ENCODE measurements at places on chromosomes 4 and X.

GRCh38 chrX:13270360-13270759, 49.5 kb downstream of the ATXN3L start:
- DNase-seq: no peak

GRCh38 chrX:94058728-94059382, 384.8 kb downstream of the FAM133A start:
- no peak for DNase-seq

DNA sequence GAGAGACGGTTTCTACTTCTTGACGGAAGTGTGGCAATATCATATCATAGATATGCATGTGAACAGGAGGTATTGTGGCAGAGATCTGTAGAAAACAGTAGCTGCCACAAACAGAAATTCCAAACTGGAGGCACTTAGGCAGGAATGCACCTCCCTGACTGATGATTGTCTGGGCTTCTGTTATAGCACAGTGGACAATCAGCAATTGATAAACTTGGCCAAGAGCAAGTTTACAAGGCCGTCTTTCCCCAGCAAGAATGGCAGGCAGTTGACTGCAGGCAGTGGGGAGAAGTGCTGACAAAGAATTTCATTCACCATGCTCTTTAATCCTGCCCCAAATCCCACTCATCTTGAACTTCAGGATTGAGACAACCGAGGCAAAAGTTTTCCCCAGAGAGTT, 114.4 kb upstream of the STOX2 start:
- no peak for DNase-seq

- peak; percentile 40 for DNase-seq
Measured at GRCh38 chr4:26238778-26239679, 81.8 kb upstream of the RBPJ start.

DNA sequence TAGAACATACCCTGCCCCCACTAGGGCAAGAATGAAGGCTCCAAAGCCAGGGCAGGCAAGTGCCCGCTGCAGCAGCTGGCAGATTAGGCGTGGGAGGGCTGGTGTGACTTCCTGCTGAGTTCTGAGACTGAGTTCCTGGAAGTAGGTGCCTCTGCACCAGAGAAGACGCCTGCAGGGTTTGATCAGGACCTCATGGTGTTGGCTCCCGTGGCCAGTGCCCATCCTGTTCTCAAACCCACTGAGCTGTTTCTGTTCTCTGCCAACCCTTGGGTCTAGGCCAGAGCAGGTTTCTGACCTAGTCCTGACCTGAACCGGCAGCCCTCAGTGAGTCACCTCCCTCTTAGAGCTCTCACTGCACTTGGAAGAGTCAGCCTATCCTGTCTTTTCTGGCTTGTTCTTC, 220.7 kb downstream of the HS6ST2 start:
- no peak for DNase-seq

GRCh38 chr4:54107951-54108748, 8.2 kb downstream of the GSX2 start:
- DNase-seq: no peak

GRCh38 chr4:177706916-177707315, 264.7 kb upstream of the AGA start:
- DNase-seq: no peak

GRCh38 chr4:70945452-70946055, 43.4 kb downstream of the MOB1B start:
- no peak for DNase-seq

- DNase-seq: no peak
Measured at GRCh38 chr4:92657695-92658094, 353.9 kb downstream of the GRID2 start.

GRCh38 chr4:121321466-121321865, 59.4 kb downstream of the QRFPR start:
- no peak for DNase-seq

GRCh38 chr4:10530137-10530786, 73.0 kb upstream of the ZNF518B start:
- DNase-seq: no peak

DNA sequence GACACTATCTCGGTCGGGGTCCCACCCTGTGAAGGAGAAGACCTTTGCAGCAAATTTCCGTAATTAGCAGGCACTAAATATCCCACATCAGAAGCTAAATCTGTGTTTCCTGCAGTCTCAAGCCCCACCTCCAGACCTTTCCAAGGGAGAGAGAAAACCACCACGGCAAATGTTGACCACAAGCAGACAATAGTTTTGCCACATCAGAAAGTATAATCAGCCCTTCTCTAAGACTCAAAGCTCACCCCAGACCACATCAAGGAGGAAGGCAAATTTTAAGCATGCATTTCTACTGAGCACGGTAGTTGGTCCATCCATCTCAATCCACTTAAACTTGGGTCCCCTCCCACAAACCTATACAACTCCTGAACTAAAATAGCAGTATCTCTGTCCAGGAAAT, 398.5 kb downstream of the GPM6A start:
- DNase-seq: no peak

- no peak for DNase-seq
Measured at GRCh38 chr4:8297141-8297601, 27.6 kb downstream of the HTRA3 start.

DNA sequence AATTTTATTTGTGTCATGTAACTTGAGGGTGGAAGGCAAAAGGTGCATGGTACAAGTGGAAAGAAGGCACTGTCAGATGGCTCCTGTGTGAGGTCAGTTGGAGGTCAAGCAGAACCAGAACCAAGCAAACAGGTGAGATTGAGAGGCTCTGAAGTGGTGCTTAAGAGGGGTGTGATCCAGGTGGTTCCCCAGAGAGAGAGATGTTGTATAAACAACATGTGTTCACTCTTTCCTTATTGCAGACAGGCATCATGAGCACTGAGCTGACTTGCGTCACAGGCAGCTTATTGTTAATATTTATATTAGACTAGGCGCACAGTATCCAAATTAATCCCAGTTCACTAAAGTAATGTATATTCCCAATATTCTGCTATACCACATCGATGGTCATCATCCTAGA, 56.8 kb downstream of the CXCL13 start:
- DNase-seq: no peak

DNA sequence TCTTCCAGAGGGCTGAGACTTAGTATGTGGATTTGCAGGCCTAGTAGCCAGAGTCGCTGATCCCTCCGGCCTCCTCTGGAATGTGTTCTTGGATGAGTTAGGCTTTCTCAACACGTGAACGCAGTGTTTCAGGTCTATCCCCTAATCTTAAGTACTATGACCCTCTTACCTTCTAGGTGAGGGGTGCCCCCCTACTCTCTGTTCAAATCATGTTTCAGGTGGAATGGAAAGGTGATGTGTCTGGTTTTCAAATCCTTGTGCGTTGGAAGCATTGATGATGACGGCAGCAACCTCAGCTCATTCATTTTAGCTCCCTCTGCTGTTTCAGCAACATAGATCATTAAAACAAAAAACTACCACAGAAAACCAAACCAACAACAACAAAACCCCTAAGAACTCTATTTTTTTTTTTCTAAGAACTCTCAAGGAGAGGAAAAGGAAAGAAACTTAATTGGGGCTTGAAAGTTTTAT, 56.4 kb downstream of the RWDD4 start:
- no peak for DNase-seq

- DNase-seq: no peak
Measured at GRCh38 chr4:68388347-68388865, 38.5 kb upstream of the YTHDC1 start.

- no peak for DNase-seq
Measured at GRCh38 chr4:127844601-127845116, 36.0 kb upstream of the PLK4 start.

GRCh38 chrX:69070949-69071650, 94.2 kb downstream of the PJA1 start:
- no peak for DNase-seq

DNA sequence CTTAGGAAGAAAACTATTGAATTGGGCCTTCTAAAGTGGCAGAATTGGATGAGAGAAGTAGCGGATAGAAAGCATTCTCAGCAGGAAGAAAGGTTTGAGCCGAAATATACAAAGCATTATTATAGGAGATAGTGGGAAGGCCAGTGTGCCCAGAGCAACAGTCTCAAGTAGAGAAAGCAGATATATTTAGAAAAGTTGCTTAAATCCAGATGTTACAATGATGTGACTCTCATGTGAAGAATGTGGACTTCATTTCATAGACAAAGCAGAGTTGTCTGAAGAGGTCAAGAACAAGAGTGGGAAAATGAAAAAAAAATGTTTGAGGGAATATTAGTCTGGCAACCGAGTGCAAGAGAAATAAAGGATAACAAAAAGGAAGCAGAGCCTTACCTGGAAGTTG, 66.9 kb downstream of the SYNPO2 start:
- no peak for DNase-seq

GRCh38 chr4:112422644-112423043, 93.3 kb downstream of the NEUROG2 start:
- no peak for DNase-seq

GRCh38 chr4:71095545-71095944, 102.1 kb downstream of the DCK start:
- no peak for DNase-seq

DNA sequence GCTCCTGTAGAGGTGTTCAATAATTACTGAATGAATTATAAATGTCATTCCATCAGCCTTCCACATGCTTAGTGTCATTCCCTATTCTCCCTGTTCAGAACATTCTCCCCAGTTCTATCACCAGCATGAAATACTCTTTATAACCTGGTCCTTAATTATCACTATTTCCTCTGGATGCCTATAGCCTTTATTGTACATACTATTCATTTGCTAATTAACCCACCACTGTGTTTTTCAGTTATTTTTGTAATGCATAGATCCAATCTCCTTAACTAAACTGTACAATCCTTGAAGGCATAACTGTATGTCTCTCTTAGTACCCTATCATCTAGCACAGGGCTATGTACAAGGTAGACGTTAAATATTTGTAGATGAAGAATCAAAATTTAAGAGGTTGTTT, 1.2 kb downstream of the ABCB7 start:
- no peak for DNase-seq

GRCh38 chr4:87044511-87045233, 109.9 kb downstream of the AFF1 start:
- DNase-seq: no peak

GRCh38 chrX:130836447-130836846, 66.6 kb downstream of the ENOX2 start:
- DNase-seq: no peak

DNA sequence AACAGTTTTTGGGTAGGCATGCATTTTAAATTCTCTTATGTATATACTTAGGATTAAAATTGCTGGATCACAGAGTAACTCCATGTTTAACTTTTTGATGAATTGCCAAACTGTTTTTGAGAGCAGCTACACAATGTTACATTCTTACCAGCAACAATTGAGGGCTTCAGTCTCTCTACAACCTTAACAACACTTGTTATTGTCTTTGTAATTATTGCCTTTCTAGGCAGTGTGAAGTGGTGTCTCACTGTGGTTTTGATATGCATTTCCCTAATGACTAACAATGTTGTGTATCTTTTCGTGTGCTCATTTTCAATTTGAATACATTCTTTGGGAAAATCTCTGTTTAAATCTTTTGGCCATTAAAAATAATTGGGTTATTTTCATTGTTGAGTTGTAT, 17.3 kb upstream of the F11 start:
- DNase-seq: no peak

GRCh38 chrX:15505101-15505500, 4.5 kb downstream of the BMX start:
- no peak for DNase-seq

GRCh38 chr4:98687876-98688275, 29.5 kb upstream of the TSPAN5 start:
- no peak for DNase-seq
